ENCODE measurements at places on chromosomes 7 and 10. TPM values are rescaled to one million over a fixed set of nuclear protein-coding genes. Genes with fewer than 3 reads are reported as not detected.

DNA sequence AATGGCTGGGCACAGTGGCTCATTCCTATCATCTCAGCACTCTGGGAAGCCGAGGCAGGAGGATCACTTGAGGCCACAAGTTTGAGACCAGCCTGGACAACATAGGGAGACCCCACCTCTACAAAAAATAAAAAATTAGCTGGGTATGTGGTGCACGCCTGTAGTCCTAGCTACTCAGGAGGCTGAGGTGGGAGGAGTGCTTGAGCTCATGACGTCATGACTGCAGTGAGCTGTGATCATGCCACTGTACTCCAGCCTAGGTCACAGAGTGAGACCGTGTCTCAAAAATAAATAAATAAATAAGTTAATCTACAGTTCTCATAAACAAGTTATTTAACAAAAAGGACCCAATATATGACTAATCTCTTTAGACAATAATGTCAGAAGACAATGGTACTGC lies 76.2 kb downstream of the TPK1 start:
- no peak for DNase-seq

Gene SPAM1
- not detected for total RNA-seq

Gene UPK3B
- 0.54 TPM for total RNA-seq

Gene HELLS
- total RNA-seq, result 2.3 TPM

Gene TAS2R5
- total RNA-seq, result 0.27 TPM

- DNase-seq, result no peak
Observed at GRCh38 chr10:103872137-103872931, 17.0 kb upstream of the SH3PXD2A start.

GRCh38 chr7:140062528-140063299 lies at the start of gene PARP12:
Gene PARP12, minus strand, starts transcription at chr7:140062951. Its CDS starts 104 bp downstream, at chr7:140062847.
- DNase-seq, result peak; percentile 98

DNA sequence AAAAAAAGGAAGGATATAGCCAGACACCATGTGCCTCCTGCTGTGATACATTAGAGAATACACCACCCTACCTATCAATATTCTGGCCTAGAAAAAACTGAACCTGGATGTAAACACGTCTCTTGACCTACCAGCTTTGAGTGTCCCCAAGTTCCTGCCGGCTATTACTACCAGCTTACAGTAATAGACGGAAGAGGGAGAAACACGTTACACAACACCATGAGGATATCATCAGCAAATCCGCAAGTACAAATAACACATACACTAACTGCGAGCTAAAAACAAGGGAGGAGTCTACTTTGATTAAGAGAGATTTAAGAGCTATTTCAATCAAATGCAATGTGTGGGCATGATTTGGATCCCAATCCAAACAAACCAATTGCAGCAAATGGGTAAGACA lies 113.0 kb downstream of the COL28A1 start:
- DNase-seq, result no peak

DNA sequence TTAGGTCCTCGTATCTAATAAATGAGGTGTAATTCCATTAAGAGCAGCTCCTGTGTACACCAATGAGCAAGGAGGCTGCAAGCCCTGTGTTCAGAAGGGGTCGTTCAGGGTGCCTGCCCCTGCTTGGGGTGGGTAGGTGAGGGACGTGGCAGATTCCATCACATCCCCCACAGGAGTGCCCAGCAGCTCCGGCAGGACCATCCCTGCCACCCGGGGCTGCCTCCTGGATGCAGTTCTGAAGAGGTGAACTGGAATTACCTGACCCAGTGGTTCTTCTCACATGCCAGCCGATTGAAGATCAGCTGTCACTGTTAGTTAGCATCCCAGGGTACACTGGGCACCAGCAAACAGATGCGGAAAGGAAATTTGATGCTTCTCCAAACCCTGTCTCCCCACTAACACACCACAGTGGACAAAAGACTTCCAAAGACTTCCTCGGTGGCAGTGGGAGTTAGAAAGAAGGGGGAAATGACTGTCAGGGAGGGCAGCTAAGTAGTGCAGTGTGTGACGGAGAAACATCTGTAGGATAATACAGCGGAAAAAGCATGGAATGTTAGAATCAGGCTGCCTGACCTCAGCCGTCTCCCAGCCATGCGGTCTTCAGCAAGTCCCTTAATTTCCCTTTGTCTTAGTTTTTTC lies 313.6 kb upstream of the ZMIZ1 start:
- no peak for DNase-seq

GRCh38 chr7:81600608-81601007 lies 169.2 kb downstream of the HGF start:
- DNase-seq, result no peak

Gene NPSR1
- total RNA-seq, result not detected

Gene IGFBP3
- total RNA-seq, result 45.4 TPM

Gene CPA2
- total RNA-seq, result not detected

GRCh38 chr7:20310963-20311742 lies 19.5 kb upstream of the ITGB8 start:
- no peak for DNase-seq

GRCh38 chr7:91843831-91844230 lies 36.7 kb downstream of the MTERF1 start:
- no peak for DNase-seq

Gene SHTN1
- 3.7 TPM for total RNA-seq

DNA sequence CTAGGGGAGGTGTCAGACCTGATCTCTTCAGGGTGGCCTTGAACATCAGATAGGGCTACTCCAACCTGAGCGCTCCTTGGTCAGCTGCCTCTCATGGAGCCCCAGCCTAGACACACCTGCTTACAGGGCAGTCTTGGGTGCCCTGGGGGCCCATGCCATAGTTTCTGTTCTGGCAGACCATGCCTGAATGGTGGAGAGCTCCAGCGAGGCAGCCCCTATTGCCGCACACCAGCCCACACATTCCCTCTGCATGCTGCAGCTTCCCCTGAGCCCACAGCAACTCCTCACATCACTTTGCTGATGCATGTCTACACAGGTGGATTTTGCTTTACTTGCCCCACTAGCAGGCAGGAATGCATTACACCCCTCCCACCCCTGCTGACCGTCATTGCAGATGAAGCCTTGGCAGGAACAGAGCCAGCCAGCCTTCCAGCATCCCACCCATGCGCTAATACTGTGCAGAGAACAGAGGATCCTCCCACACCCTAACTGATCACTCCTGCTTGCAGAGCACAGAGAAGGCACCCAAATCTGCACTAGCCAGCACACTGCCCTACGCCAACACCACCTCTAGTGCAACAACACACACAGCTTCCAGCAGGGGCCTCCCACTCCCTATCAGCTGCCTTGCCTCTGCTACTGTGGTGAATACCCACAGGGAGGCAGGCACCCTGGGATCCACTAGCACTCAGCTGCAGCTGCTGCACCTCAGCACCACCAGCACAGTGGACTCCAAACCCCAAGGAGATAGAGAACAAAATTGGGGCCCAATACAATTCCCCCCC lies 43.0 kb upstream of the GRM3 start:
- no peak for DNase-seq

Data from Right ventricle myocardium inferior (tissue), 1 donor.